Activated CD4-positive, CD25-positive, alpha-beta regulatory T cell treated with anti-CD3 and anti-CD28 coated beads, Interleukin-2, amount 50 U/mL, for 72 hours (primary cell): ENCODE measurements at places on chromosomes 3 and 15.

GRCh38 chr15:36449084-36449661, 130.3 kb upstream of the CDIN1 start:
- DNase-seq: no peak

- DNase-seq: no peak
Measured at GRCh38 chr3:129116482-129116946, 5.1 kb downstream of the RAB43 start.

DNA sequence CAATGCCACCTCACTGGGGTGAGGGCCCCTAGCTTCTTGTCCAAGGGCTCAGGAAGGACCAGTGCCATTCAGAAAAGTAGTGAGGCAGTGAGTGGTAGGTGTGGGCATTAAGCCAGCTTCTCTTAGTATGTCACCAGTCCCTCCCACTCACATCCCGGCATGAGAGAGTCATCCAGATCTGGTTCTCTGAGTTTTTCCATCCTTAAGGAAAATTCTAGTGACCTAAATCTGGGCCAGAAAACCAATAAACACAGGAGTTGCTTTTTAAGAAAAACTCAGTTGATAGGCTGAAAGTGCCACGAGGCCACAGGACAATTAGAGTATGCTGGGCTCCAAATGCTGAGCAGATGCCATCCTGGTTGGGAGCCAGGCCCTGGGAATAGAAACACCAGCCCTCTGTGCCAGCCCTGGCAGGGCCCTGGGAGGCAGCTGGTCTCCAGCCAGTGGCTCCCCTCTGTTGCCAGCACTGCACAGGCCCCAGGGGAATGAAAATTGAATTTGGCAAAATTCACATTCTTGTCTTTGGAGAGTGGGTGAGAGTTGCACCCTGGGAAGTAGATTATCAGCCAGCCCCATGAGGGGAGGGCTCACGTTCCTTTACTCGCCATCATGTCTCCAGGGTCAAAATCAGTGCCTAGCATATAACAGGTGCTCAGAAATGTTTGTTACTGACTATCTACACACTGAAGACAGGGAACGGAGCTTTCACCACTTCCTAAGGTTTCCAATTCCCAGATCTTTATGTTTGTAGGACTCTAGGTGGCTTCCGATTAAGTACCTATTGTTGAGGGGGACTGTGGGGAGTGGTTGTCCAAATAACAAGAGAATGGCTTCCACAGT, 52.8 kb downstream of the FAM43A start:
- no peak for DNase-seq

- DNase-seq: no peak
Measured at GRCh38 chr15:60656041-60656440, 177.1 kb upstream of the ICE2 start.

- no peak for DNase-seq
Measured at GRCh38 chr15:56775641-56776040, 42.3 kb upstream of the ZNF280D start.

DNA sequence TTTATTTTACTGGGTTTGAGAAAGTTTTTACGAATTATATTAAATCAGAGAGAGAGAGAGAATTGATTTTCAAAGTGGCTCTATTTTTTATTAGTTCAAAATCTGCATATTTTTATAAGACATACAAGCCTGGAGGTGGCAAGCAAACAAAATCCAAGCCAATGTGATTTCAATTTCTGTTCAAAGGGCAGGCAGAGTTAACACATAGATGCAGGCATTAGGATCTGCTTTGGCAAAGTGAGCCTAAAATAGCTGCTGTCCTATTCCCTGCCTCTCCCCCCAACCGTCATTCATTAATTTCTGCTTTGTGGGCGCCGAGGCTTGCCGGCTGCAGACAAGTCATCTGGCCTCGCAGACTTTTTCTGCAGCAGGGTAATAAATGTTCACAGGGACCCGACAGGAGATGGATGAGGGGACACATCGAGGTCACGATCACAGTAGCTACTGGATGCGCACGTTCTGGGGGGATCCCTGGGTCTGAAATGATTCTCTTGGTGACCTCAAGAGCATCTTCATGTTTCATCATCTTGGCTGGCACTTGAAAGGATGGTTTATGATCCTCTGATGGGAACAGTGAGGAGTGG, 123.9 kb upstream of the SLC6A11 start:
- no peak for DNase-seq

DNA sequence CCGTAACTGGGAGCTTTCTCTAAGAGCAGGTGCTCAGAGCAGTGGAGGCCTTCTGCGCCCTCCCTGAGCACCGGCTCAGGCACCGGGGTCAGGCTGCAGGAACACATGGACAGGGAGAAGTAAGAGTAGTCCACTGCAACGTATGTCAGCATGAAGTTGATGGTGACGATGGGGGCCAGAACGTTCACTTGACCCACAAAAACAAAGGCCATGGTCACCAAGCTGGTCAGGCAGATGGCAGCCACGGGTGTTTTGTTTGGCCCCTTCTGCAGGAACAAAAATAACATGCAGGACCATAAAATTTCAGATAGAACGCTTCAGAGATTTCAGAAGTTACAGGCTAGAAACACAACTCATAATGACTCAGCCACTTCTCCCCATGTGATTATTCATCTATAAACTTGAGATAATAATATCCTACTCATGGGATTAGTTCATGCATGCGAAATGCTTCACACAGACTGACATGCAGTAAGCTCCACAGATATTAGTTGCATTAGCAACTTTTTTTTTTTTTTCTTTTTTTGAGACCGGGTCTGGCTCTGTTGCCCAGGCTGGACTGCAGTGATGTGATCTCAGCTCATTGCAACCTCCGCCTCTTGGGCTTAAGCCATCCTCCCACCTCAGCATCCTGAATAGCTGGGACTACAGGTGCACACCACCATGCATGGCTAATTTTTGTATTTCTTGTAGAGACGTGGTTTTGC, 52.2 kb upstream of the HEG1 start:
- DNase-seq: no peak

- DNase-seq: no peak
Measured at GRCh38 chr3:86047161-86047560, 943.8 kb downstream of the VGLL3 start.

DNA sequence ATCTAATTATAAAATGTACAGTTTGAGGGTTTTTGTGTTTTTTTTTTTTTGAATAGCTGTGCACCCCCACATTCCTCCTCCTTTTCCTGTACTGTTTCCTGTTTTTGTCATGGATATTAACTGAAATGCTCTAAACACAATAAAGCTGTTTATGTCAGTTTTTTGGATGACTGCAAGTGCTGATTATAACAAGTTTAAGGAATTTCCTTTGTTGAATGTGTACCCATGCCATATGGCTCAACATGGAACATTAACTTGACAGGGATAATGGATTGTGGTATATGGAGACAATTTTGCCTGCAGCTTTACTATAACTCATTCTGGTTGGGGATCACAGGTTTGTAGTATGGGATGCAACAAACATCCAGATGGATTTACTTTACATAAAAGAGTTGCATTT, 216.4 kb downstream of the TCF12 start:
- DNase-seq: no peak
